ENCODE measurements at places on chromosomes 2 and 18.

DNA sequence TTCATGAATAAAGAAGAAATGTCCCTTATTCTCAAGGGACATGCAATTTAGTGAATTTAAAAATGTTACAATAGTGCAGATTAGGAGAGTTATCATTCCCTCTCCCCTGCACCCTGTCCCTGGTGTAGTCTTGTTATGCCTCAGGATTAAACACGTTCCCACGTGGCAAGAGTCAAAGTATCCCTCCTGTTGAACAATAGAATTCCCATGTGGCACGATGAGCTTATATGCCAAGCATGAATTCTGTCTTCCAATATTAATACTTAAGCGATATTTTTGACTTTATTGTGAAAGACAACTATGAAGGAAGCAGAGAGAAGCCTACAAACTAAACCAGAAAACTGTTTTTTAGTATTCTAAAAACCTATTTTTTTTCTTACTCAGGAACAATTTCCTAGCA is 36.7 kb upstream of the SPAG16 start:
- DNase-seq = no peak

DNA sequence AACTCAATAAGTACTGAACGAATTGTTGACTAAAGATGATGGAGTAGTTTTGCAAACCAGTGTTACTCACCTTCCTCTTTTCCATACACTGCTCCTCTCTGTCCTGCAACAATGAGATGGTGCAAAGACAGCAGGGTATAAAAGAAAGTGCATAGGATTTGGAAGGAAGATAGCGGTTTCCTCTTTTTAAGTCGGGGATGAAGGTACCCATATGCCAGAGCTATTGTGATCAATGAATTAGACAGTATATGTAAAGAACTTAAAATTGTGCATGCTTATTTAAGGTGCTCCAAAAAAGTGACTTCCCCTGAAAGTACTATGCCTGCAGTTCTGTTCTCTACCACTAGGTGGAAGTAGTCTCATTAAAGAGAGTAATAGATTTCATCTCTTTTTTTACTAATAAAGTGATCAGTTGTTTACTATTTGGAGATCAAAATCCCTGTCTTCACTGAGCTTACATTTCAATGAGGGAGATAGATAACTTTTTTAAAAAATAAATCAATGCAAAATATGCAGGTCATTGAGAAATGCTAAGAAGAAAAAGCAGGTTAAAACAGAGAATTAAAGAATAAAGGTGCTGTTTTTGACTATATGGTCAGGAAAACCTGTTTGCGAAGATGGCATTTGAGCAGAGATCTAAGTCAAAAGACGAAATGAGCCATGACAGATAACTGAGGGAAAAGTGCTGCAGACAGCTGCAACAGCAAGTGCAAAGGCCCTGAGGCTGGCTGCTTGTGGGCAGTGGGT is 339.7 kb upstream of the SLC14A2 start:
- DNase-seq = no peak

DNA sequence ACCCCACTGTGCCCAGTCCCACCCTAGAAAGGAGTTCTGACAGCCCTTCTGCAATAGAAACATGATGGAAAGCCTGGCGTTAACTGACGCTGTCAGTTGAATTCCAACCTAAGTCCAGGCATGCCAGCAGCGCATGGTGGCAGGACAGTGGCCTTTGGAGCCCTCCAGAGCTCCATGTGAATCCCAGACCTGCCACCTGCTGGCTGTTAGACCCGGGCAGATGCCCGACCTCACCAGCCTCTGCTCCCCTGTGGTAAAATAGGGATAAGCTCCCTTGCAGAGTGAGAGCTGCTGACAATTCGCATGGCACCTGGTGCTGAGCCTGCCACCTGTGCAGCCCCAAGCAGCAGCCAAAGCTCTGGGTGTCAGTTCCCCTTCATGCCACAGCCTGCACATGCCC is 138.6 kb downstream of the LOXHD1 start:
- no peak for DNase-seq

- DNase-seq = no peak
Measured at GRCh38 chr2:20544153-20544747, 97.4 kb downstream of the RHOB start.

DNA sequence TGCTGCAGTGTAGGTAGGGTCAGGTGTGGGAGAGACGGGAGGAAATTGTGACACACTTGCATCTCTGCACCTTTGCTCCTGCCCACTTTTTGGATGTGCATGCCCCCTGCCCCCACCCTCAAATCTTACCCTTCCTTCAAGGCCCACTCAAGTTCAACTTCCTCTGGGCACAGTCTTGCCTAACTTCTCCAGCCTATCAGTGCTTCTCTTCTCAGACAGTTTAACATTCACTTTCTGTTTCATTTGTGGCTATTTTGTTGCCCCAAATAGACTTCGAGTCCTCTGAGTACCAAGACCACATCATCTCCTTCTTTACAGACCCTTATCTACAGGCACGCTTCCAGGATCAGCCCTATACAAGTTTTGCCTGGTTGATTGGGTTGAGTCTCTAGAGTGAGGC is 2.7 kb downstream of the ST8SIA5 start:
- no peak for DNase-seq

DNA sequence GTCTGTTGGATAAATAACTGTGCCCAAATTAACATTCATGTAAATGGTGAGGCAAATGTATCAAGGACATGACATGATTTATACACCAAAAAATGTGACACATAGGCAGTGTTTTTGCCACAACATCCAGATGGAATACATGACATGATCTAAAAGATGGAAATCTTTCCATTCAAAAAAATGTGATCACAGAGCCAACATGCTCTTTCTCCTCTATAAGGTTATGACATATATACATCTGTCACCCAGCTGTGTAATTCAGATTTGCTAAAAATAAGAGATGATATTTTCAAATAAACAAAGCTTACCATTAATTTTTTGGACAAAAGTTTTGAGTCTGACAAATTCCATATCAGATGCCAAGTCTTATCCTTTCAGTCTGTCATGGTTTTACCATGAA is 95.5 kb upstream of the COL3A1 start:
- no peak for DNase-seq

- no peak for DNase-seq
Measured at GRCh38 chr2:10892316-10892715, 19.4 kb upstream of the KCNF1 start.

DNA sequence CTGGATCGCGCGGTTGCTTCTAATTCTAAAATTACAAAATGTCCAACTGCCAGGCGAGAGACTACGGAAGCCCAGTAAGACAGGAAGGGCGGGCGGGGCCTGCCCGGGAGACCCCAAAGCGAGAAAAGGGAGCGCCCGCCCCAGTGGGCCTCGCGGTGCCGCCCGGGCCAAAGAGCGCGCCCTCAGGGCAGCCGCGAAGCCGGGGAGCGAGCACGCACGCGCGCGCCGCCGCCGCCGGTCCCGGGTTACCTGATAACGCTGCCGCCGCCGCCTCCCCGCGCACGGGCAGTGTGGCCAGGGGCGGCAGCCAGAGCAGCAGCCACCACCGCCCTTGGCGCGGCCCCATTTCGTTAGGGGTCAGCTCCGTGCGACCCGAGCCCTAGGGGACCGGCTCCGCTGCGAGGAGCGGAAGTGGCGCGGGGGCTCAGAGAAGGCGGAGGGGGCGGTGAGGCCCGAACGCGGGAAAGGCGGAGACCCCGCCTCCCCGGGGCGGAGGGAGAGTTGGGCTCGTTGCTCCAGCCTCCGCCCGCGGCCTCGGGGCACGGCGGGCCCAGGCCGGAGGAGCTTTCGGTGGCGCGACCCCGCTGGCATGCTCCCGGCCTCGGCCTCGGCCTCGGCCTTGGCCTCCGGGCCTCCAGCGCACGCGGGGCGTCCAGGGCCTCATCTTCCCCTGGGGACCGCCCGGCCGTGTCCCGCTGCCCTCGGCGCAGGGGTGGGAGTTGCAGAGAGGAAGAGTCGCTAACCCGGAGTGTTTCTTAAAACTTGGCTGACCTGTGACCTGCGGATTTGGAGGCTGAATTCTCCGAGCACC is at the start of gene NEMP2:
TSS of gene NEMP2 (minus strand) at position 413 of the 811 bp plus-strand sequence. CDS start at position 346, 67 bp downstream.
- peak; percentile 86 for DNase-seq

DNA sequence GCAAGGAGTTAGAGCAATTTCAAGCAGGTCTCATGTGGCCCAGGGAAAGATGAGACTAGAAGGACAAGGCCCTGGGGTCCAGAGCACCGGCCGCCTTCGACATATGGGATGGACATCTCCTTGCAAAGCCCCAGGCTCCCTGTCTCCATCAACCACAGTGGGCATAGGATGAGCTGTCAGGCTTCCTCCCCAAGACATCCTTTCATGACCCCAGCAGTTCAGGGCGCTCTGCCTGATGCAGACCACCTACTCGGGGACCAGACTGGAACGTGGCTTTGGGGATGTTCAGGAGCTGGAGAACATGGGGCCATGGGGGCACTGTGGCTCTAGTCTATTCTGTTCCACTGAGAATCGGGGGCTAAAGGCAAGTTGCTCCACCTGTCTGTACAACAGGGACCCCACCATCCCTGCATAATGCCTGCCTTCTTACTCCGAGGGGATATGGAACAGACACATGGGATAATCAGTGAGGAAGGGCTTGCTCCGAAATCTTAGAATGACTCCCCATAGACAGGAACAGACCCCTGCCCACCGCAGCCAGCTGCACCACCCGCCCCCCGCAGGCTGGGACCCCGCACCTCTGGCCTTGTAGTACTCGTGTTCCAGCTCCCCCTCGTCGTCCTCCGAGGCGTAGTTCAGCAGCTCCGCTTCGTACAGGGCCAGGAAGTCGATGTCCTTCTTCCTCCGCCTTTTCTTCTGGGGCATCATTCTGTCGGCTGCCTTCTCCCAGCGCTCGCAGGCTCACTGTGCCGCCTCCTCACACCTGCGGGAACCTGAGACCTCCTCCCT is 500 bp downstream of the LOXHD1 start:
- no peak for DNase-seq

Measured in activated CD8-positive, alpha-beta T cell treated with anti-CD3 and anti-CD28 coated beads for 36 hours (primary cell).